Activated T-helper 2 cell treated with anti-CD3 and anti-CD28 coated beads, Interferon-gamma antibody, Interleukin-2, Interleukin-4, amounts not matched to agents 10 μg/mL and 5 μg/mL and 100 μg/mL, durations not matched to agents 14 hours and 24 hours and 36 hours (primary cell): ENCODE measurements at places on chromosomes 5 and 9. TPM values are rescaled to one million over a fixed set of nuclear protein-coding genes. Genes with fewer than 3 reads are reported as not detected.
A peak's percentile ranks its signal among the peaks of the same experiment; 100 is the strongest.

SEMA4D gene
- total RNA-seq: 317 and 330 TPM in 2 replicates

PHYHD1 gene
- total RNA-seq: 0.44 and 0.68 TPM in 2 replicates

URM1 gene
- total RNA-seq: 78.6 and 78.7 TPM in 2 replicates

CTSL gene
- 13.4 and 14.1 TPM in 2 replicates for total RNA-seq

TPPP gene
- total RNA-seq: 0.09 and 0.11 TPM in 2 replicates

CAMK4 gene
- total RNA-seq: 71.8 and 76.7 TPM in 2 replicates

LEAP2 gene
- total RNA-seq: 4.3 and 4.4 TPM in 2 replicates

GABRA1 gene
- total RNA-seq: not detected in 2 replicates

AK8 gene
- not detected in 2 replicates for total RNA-seq

TIMD4 gene
- total RNA-seq: 5.3 and 5.5 TPM in 2 replicates

SLC12A7 gene
- total RNA-seq: 31.1 and 31.9 TPM in 2 replicates

ANKRD31 gene
- 0.11 and 0.28 TPM in 2 replicates for total RNA-seq

DNA sequence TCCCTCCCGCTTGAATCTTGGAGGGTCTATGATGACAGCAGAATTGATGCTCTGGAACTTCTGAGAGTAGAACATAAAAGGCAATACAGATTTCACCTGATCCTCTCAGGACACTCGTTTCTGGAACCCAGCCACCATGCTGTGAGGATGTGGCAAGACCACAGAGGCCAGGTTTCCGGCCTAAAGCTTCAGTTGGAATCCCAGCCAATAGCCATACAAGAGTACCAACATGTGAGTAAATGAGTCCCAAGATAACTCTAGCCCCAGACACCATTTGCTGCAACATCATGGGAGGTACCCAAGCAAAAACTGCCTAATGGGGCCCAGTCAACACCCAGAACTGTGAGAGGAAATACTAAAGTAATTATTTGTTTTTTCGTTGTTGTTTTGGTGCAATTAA is 65.7 kb upstream of the MARCHF11 start:
- no peak for DNase-seq

- DNase-seq: no peak
Observed at GRCh38 chr5:147892696-147893296, 13.5 kb downstream of the C5orf46 start.

DNA sequence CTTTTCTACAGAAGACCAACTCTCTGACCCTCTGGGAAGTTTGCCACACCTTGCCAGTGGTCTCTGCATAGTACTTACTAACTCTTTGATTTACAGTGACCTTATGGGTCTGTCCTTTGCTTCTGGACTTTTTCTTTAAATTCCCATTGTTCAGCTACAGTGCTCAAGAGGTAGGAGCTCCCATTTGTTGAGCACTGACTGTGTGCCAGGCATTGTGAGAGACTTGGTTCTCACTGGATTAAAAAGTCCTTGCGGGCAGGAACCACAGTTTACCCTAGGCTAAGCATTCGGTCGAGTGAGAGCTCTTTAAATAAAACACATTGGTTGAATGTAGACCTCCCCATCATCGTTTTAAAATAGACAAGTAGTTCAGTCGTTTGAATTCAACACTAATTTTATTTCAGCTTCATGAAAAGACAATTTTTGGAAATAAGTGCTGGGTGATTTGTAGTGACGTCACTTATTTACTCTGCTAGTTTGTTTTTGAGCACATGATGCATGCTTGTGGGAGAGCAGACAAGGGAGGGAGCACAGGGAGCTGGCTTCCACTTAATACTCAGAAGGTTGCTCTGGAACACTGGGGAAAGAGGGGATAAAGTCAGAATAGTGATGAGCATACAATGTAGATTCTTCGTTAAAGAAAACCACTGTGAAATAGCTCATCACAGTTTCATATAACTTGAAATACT is 27.1 kb downstream of the RASGRF2 start:
- DNase-seq: no peak

DNA sequence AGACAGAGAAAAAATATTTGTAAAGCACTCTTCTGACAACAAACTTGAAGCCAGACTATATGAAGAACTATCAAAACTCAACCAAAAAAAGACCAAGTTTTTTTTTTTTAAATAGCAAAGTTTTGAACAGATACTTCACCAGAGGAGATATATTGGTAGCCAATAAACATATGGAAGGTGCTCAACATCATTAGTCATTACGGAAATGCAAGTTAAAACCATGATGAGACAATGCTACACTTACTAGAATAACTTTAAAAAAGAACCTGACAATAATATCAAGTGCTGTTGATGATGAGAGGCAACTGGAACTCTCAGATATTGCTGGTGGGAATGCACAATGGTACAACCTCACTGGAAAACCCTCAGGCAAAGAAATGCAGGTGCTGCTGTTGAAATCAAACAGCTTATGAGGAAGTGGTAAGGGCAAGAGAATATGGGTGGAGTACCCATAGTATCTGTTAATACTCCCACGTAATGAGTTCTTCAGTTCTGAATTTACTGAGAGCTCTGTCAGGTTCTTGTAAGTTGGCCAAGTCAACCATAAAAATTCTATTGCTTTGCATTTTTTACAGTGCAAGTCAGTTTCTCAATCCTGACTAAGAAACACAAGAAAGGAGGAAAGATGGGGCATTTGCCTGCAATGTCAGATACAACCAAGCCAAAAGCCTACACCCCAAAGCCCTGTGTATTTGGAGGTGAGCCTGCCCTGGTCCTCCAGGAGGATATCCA is 87.3 kb upstream of the GNAQ start:
- DNase-seq: no peak

DNA sequence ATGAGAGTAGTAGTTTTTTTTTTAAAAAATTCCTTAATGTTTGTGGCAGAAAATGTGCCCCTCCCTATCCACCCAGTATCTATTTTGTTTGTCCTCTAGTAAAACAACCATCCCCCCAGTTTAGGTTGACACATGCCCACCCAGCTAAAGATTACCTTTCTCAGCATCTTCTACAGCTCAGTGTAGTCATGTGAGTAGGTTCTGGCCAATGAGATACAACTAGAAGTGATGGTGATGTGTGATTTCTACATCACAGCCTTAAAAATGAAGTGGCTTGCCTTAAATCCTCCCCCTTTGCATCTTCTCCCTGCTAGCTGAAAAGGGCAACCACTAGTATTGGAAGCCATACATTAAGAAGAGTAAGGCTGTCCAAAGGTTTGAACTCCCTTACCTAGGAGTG is 14.9 kb downstream of the CHD1 start:
- no peak for DNase-seq

DNA sequence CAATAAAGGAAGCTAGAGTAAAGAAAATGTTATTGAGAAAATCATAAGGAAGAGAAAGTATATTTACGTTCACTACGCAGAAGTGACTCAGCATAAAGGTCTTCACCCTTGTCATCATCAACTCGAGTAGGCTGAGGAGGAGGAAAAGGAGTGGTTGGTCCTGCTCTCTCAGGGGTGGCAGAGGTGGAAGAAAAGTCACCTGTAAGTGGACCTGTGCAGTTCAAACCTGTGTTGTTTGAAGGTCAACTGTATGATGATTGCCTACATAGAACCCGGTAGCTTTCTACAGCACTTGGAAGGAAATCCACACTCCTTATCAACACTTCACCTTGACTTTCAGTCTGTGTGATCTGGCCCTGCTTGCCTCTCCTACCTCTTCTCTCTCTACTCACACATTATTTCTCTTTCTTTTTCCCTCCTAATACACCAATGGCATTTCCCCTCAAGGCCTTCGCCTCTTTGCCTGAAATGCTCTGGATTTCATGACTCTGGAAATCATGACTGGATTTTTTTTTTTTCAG is 109.3 kb upstream of the CPEB4 start:
- DNase-seq: no peak

- DNase-seq: no peak
Observed at GRCh38 chr5:107331312-107331711, 339.4 kb downstream of the EFNA5 start.

DNA sequence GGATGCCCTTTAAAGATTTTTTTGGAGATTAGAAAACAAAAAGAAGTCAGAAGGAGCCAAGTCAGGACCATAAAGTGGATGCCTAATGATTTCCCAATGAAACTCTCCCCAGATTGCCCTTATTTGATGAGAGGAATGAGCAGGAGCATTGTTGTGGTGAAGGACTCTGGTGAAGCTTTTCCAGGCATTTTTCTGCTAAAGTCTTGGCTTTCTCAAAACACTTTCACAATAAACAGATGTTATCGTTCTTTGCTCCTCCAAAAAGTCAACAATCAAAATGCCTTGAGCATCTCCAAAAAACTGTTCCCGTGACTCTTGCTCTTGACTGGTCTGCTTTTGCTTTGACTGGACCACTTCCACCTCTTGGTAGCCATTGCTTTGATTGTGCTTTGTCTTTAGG is 121.8 kb downstream of the CAAP1 start:
- no peak for DNase-seq

DNA sequence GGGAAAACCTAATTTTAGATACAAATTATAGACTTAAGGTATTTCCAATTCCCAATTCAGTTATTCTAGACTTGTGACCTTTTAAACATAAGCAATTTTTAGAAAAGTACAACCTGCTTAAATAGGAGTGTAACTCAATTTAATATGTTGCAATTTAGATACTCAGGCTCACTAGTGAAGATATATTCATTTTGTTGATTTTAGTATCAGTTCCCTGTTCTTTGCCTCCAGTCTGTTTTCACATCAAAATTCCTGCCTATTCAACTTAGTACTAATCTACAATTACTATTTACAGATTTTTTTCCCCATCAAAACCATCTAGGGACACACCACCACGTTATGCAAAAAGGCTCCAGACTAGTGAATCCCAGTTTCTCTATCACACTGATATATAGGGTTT is 30.4 kb downstream of the PWWP2A start:
- DNase-seq: no peak

DNA sequence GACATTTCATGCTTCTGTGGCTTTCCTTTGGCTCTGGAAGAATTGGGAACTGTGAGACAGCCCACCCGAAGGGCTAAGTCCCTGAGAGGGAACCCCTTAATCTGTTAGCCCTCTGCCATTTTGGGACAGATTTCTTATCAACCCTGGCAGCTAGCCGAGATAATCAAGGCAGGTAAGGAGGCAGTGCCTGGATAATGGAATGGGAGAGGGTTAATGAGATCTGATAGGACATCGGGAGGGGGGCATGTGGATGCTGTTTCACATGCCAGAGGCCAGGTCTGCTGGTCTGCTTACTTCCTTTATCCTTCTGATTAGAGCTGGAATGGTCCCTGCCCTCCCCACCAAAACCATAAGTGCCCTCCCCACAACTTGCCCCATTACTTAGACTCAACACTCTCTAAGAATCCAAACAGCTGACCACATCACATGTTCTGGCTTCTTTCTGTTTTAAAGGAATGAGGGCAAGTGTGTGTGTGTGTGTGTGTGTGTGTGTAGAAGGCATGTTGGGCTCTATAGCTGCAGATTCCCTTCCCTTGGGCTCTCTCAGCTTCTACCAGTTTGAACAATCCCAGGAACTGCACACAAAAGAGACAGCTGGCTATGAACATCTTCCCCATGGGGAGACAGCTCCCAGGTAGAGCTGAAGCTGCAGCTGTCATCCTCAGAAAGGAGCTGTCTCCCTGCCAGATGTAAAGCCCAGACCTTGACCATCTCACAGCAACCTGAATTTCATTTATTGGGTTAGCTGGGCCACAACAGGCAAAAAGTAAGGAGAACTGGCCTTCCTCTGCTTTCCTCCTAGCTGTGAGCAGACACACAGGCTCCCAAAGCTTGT is 221.3 kb downstream of the PIK3R1 start:
- DNase-seq: no peak

GRCh38 chr5:28369418-28369817 is 1331.0 kb upstream of the CDH9 start:
- no peak for DNase-seq

DNA sequence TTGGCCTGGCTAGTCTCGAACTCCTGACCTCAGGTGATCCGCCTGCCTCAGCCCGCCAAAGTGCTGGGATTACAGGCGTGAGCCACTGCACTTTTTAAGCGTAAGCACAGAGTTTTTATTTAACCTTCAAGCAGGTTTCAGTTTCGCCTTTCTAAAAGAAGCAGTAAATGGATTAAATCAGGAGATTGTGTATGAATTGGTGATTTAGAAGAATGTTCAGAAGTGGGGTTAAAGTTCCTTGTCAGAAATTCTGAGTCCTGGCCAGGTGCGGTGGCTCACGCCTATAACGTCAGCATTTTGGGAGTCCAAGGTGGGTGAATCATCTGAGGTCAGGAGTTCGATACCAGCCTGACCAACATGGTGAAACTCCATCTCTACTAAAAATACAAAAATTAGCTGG is 12.2 kb downstream of the HSPA4 start:
- no peak for DNase-seq

GRCh38 chr5:9419794-9420193 is 126.1 kb downstream of the SEMA5A start:
- no peak for DNase-seq

DNA sequence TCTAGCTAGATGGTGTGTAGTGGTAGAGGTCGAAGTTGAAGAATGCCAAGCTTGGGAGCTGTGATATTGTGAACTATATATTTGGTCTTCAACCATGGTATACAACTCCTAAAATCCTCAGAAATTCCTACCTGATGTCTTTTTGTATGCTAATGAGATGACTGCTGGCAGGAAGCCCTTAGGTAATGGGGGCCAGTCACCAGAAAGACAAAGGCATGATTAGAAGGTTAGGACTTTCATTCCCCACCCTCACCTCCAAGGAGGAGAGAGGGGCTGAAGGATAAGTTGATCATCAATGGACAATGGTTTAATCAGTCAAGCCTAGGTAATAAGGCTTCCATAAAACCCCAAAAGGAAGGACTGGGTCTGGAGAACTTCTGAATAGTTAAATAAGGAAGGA is 285.7 kb upstream of the POU5F2 start:
- no peak for DNase-seq

- no peak for DNase-seq
Observed at GRCh38 chr9:115117999-115118878, at the start of gene TNC. TSS of gene TNC (minus strand) at chr9:115118157. CDS start at chr9:115091018, 27,139 bp downstream.

- no peak for DNase-seq
Observed at GRCh38 chr5:173699966-173700365, 83.5 kb upstream of the BOD1 start.

- DNase-seq: peak; percentile 43
Observed at GRCh38 chr5:173573126-173573960, 43.1 kb downstream of the BOD1 start.

DNA sequence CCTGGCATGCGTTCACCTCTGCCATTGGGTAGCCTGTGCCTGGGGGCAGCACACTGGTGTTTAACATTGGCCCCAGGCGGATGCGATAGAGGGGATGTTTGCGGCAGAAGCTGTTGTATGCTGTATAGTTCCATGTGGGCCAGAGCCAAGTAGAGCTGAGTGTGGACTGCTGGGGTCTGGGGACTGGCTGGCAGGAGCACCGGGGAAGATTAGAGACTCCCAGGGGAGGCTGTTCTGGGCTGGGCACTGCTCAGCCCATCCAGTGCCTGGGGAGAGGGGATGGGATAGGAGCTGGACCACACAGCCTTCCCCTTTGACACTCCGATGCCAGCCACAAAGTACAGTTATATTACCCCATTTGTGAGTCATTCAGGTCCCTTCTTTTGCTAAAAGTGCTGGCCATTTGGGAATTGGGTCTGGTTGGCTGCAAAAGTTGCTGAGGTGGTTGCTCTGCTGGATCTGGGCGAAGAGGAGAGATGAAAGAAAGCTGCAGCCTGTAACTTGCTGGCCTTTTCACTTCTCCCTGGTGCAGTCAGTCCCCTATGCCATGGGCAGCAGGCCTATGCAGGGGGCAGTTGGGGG is 73.8 kb downstream of the RGS3 start:
- no peak for DNase-seq

GRCh38 chr9:74817281-74817810 is 70.4 kb downstream of the TRPM6 start:
- DNase-seq: no peak

GRCh38 chr5:107104040-107104995 is 566.4 kb downstream of the EFNA5 start:
- DNase-seq: no peak
